ENCODE measurements at places on chromosomes 5 and 9.

DNA sequence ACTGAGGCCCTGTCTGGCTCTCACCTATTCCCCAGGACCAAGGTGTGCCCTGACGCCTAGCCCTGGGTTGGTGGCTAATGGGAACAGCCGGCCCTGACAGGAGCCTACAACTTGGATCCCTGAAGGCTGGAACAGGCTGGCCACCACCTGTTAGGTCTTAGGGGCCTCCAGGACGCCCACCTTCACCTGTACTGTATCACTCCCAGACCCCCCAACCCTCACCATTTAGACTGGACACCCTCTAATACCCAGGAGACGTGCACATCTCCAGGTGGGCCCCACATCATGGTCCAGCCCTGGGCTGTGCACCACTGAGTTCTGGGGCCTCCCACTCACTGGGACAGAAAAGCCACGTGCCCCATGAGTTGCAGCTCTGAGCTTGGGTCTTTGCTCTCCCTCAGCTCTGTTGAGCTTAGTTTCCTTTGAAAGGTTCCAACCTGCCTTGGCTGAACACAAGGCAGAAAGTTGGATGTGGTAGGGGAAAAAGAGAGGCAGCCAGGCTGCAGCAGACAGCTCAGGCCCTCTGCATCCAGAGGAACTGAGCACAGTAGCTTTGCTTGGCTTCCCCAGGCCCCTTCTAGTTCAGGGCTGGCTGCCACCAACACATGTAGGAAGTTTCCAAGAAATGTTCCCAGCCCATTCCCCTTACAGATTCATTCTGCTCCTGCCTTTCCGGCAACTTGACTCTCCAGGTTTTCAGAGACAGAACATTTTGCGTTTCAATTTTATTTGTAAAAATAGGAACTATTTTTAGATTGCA is 116.8 kb upstream of the TBC1D2 start:
- DNase-seq: no peak

GRCh38 chr5:79062436-79062835 is 7.0 kb downstream of the DMGDH start:
- no peak for DNase-seq

DNA sequence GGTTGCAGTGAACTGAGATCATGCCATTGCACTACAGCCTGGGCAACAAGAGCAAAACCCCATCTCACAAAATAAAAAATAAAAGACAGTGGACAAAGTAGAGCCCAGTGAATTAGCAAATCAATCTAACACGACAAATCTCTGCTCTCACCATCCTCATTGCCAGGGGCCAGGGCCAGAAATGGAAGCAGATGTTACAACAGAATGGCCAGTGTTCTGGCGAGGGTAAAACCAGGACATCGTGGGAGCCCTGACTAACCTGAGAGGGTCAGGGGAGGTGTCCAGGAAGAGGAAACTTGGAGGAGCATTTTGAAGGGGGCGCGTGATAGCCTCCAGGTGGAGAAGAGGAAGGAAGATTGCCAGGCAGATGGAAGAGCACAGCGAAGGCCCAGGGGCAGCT is 58.4 kb downstream of the NEURL1B start:
- DNase-seq: no peak

DNA sequence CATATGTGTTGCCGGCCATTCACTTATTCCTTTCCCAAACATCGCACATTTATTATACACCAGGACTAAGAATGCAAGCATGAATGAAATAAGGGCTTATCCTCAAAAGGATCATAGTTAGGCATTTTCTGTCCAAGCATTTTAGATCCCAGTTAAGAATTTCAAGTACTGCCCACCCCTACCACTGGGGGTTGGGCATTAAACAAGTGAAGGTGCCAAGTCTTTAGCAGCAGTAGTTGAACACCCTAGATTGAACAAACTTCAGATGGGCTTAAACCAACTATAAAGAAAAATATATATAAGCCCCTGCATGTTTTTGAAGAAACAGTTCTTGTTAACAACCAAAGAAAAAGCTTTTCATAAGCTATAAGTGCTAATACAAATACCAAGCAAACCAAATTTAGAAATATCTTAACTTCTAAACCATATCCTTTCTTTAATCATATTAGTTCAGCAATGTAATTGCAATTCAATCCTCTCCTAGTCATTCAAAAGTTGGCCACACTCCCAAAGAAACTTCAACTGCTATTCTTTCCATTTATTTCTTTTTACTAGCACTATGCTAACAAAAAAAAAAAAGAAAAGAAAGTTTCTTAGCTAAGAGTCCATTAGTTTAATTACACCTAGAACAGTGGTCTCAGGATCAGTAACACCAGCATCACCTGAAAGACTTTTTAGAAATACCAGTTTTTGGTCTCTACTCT is 149.8 kb downstream of the MLLT3 start:
- DNase-seq: no peak

GRCh38 chr9:137683262-137683864 is 64.6 kb downstream of the EHMT1 start:
- no peak for DNase-seq

GRCh38 chr9:113227436-113227835 is 6.1 kb downstream of the SLC31A1 start:
- DNase-seq: no peak

DNA sequence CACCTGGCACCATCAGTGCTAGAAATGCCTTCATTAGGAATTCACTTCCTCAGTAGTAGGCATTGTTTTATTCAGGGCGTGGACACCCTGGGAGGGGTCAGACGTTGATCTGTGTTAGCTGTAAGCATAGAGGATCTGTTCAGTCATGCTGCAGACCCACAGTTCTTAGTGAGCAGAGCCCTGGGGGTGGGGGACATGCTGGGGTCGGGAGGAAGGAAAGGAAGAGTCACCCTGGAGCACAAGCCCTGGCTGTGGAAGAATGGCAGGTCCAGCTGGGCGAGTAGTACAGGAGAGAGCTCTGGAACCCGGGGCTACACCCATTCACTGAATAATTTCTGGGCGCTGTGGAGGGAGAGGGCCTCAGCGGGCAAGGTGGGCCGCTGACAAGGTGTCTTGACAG is 172.5 kb downstream of the FSTL4 start:
- DNase-seq: no peak

- no peak for DNase-seq
These were observed 137.6 kb downstream of the ADGRV1 start for GRCh38 chr5:90696153-90696552.

- DNase-seq: no peak
These were observed 84.4 kb upstream of the NUDT12 start for GRCh38 chr5:103646698-103647614.

GRCh38 chr9:87211669-87212068 is 264.4 kb upstream of the GAS1 start:
- no peak for DNase-seq

GRCh38 chr5:159911349-159911748 is 4.9 kb upstream of the ADRA1B start:
- DNase-seq: peak; percentile 39

DNA sequence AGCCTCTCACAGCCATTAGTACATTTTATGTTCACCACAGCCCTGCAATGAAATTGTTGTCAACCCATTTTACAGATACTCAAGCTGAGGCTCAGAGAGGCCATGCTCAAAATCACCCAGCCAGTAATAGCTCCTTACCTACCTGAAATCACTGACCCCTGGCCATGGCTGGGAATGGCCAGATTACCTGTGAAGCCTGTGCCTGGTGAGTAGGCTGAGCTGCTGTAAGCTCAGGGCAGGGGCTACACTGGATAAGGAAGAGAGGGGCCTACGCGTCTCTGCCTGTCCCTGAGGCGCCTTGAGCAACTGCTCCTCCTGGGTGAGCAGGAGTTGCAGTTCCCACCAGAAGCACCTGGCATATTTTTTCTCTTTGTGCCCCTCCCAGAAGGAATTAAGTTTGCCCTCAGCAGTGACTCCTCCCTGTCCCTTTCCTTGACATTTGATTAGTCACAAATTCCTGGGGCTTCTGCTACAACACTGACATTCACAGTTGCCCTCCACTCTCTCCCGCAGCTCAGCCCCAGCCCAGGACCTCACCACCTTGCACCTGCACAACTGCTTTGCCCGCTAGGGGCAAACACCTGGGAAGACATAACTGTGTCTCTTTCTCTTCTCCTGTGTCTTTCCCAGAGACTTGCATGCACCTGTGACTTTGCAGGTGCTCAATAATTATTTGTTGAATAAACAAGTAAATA is 5.7 kb downstream of the CLTB start:
- DNase-seq: no peak

DNA sequence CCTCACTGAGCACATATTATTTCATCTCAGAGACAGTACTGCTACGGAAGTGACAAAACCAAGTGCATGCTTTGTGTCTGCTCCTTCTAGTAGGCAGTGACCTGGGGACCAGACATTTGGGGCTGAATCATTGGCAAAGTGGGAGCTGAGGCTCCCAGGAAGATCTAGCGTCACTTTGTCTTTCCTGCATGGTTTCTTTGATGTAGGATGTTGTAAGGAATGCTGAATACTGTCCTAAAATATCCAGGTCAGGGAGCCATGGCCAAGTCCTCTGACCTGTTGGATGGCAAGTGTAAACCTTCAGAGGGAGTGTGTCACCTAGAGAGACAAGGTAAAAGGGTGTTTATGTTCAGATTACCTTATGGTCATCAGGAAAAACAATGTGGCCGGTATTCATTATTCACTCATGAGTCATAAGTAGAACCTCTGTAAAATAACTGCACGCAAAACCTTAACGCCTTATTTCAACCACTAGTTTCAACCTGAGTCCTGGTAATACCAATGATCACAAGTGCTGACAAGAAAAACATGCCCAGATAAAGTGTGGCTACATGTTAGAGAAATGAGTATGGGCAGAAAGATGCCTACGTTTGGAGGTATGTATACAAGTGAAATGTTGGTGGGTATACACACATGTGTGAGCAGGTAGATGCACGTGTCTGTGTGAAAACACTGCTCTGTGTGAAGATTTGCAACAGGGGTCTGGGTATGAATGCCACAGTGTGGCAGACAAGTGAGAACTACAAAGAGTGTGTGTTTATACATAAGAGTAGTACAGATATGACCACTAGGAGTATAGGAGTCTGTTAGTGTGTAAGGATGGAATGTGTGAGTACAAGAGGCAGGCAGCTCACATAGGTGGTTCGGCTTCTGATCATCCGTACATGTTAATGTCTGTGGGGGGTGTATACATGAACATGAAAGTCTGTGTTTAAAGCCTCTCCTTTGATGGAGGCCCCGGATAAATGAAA is 263.9 kb downstream of the SPOCK1 start:
- no peak for DNase-seq
